ENCODE measurements at places on chromosomes 3 and 15.
A peak's percentile ranks its signal among the peaks of the same experiment; 100 is the strongest.

DNA sequence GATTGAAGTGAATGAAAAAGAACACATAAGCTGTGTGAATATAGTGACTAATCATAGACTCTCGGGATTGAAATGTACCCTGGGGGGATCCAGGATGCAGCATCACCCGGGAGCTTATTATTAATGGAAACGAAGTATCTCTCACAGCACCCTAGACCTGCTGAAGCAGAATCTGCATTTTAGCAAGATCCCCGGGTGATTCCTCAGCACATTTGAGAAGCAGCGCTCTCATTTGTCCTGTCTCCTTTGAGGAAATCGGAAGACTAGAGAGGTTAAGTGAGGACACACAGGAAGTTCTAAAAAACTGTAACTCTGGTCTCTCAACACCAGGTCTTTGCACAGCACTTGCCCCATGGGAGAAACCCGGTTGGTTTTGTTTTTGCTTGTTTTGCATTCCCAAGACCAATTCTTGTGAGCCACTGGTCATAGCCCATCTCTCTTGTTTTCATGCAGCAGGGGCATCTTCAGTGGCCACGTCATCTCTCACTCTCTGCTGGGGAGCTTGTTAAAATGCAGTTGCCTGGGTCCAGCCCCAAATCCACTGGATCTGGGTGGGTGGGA, 30.2 kb downstream of the ZNF710 start:
- no peak for DNase-seq

DNA sequence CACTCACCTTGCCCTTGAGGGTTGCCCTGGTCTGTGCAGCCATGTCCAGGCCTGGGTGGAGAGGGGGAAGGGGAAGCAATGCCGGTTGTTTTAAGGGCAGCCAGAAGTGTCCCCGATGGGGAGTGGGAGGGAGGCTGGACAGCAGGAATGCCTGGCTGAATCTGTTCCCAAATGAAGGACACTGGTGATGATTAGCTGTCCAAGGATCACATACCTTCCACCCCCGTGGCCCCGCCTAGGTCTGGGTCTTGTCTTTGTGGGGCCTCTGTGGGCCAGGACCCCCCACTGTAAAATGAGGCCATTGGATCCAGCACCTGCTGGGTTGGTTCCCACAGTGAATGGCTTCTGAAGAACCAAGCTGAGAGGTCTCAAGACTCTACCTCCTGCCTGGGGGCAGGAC, 71.4 kb downstream of the FBLN2 start:
- no peak for DNase-seq

DNA sequence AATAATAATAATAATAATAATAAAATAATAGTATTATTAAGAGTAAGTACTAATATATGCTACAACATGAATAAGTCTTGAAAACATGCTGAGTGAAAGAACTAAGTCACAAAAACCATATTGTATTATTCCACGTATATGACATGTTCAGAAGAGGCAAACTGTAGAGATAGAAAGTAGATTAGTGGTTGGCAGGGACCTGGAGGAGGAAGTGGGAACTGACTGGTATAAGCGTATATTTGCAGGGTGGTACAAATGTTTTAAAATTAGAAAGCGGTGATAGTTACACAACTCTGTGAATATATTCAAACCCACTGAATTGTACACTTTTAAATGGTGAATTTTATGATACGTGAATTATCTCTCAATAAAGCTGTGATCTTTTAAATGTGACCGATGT, 32.8 kb downstream of the LRRK1 start:
- no peak for DNase-seq

GRCh38 chr3:3632449-3632848, 166.8 kb upstream of the LRRN1 start:
- no peak for DNase-seq

DNA sequence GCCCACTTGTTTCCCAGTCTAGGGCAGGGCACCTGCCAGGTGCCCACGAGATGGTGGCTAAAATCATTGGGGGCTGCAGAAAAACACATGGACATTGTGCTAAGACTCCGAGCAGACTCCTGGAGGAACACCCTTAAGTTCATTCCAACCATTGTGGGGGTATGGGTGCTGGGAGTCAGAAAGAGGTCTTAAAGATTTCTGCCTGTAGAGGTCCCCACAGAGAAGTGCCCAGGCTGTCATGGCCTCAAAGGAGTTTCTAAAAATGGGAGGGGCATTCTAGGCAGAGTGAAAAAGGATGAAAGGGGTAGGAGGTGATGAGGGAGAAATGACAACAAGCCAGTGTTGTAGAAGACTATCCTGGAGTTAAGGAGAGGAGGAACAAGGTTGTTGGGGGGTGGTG, 17.1 kb downstream of the RBP1 start:
- DNase-seq = no peak

DNA sequence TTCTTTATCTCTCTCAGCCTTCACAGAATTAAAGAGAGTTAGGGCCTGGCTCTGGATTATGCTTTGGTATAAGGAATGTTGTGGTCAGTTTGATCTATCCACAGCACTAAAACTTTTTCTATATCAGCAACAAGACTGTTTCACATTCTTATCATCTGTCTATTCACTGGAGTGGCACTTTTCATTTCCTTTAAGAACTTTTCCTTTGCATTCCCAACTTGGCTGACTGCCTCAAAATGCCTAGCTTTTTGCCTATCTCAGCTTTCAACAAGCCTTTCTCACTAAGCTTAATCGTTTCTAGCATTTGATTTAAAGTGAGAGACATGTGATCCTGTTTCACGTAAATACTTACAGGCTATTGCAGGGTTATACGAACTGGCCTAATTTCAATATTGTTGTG, 471.8 kb downstream of the GBE1 start:
- DNase-seq = peak; percentile 29

Measured in kidney glomerular epithelial cell (primary cell).